Hematopoietic multipotent progenitor cell treated with erythropoietin and hydrocortisone succinate and interleukin-3 and kit ligand, for 4 days (in vitro differentiated cells): ENCODE measurements at places on chromosomes 7 and 10.

GRCh38 chr7:152579070-152579469 lies 96.9 kb downstream of the XRCC2 start:
- no peak for DNase-seq

DNA sequence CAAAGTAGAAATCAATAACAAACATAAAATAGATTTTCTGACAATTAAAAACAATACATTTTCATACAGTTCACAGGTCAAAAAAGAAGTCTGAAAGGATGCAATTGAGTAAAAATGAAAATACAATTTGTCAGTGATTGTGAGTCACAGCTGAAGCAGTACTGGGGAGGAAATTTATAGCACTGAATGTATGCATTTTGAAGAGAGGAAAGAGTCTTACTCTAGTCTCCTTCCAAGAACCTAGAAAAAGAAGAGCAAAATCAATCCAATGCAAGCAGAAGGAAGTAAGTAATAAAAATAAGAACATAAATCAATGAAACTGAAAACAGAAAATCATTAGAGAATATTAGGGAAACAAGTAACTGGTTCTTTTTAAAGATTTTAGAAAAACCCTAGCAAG lies 507.2 kb upstream of the IGFBP3 start:
- no peak for DNase-seq

- DNase-seq: no peak
These were observed 288.5 kb downstream of the ZEB1 start for GRCh38 chr10:31607481-31607880.

GRCh38 chr10:30842894-30843293 lies 188.8 kb downstream of the ZNF438 start:
- DNase-seq: no peak
